Dermis microvascular lymphatic vessel endothelial cell (primary cell): ENCODE measurements at places on chromosomes 11 and 22.

DNA sequence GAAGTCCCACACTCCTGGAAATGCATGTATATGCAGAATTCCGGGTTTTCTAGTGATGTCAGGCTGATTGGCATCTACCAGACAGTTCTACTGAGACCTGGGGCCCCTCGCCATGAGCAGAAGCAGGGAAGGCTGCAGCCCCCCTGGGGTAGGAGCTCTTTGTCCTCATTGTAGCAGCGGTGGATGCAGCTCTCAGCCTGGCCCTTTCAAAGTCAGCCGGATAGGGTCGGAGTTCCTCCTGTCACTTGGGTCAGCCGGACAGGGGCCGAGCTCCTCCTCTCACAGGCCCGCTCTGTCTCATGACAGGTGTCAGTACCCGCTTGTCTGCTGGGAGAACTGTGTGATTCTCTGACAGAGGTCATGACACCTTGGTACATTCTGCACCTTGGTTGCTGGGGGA, 30.0 kb downstream of the MRGPRD start:
- DNase-seq: no peak

- DNase-seq: no peak
Observed at GRCh38 chr11:117495357-117495756, 167.7 kb downstream of the CEP164 start.

GRCh38 chr11:35257281-35257680, 118.3 kb downstream of the CD44 start:
- DNase-seq: no peak

DNA sequence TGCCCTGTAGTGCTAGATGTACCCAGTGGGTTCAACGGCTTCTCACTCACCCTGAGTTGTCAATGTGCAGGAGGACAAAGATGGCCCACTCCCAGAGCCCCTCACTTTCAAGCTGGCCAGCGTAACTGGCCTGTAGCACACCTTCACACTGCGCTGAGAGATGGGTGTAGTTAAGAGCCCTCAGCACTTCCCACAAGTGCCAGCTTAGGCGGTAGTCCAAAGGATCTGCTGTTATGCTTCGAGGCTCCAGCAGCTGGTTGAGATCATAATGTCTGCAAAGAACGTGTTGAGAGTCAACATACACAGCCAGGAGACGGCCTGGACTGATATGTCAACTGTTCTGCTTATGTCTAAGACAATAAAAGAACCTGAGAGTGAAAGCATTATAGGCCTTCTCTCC, 14.7 kb upstream of the CHRNA10 start:
- no peak for DNase-seq

DNA sequence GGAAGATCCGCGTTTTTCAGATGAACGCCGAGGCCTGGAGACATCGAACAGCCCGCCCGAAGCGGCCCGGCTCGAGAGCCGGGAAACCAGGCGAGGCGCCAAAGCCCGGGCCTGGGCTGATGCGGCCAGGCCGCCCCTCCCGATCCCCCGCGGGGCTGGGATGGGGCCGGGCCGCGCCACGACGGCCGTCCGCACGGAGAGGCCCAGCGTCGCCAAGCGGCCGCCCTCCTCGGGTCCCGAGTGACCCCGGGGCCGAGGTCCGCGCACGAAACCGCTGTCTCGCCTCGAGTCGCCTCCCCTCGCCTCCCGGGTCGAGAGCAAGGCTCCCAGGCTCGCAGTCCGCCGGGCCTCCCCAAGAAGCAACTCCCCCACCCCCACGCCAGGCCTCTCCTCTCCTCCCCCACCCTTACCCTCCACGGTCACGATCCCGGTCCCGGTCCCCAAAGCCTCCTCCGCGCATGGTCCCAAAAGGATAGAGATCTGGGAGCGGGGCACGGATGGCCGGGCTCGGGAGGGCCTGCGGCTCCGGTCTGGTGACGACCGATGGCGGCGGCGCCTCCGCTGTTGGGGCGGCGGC, 482 bp downstream of the DDX17 start:
- DNase-seq: peak; percentile 59
